Skeletal muscle cell (primary cell): ENCODE measurements at places on chromosomes 11 and 22.

- DNase-seq, result no peak
These were observed 251.2 kb downstream of the TENM4 start for GRCh38 chr11:79189601-79190000.

DNA sequence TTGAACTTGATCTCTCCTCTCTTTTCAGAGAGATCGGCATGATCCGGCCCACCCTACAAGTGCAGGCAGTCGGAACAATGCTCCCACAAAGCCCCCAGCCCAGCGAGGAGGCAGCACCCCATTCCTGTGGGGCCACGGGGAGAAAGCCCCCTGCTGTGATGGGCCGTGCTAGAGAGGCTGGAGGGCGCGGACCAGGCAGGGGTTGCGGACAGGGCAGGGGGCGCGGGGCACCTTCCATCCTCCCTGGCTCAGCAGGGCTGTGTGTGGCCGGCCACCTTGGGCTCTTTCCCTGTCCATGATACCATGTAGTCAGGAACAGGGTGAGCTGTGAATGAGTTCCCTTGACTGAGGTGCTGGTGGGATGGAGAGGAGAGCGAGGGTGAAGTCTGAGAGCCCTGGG is 379.8 kb downstream of the BRD1 start:
- DNase-seq, result no peak

DNA sequence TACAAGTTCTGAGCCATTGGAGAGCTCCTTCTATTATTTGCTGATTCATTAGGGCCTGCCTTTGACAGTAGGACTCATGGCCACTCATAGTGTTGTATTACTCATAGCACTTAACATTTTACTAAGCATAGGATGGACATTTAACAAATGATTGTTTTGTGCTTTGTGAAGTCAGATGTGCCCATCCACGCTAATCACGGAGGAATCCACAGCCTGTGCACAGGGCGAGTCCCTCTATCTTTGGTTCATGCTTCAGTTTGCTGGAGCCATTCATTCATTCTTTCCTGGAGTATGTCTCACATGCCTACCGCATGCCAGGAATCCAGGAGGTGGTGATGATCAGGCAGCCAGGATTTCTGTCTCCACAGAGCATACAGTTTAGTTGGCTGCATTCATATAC is 254.1 kb downstream of the NTM start:
- no peak for DNase-seq

DNA sequence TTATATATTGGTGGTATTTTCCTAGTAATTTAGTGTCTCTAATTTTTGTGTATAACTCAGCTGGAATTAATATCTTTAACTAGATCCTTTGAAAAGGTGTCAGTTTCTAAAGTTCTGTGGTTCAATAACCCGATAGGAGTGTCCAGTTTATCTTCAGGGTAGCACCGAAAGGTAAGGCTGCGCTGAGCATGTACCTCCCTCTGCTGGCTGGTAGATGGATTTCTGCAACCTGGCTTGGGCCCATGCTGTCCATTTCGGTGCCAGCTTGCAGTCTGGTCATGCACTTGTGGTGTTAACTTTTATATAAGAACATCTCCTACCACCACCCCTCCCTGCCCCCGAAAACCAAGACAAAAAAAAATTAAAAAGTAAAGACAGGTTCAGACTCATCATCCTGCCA is 24.7 kb downstream of the EXT2 start:
- no peak for DNase-seq

DNA sequence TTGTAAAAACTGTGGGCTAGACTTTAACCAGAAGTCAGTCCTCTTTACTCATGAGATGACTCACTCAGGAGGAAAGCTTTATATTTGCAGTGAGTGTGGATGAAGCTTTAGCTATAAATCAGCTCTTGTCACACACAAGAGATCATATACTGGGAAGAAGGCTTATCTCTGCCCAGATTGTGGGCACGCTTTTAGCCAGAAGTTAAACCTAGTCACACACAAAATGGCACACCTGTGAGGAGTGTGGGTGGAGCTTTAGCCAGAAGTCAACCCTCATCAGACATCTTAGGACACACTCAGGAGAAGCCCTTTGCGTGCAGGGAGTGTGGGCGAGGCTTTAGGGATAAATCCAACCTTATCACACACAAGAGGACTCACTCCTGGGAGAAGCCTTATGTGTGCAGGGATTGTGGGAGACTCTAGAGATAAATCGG is 706.9 kb upstream of the LUZP2 start:
- DNase-seq, result peak; percentile 52

GRCh38 chr11:120834686-120835210 is 189.2 kb upstream of the TBCEL start:
- DNase-seq, result no peak

DNA sequence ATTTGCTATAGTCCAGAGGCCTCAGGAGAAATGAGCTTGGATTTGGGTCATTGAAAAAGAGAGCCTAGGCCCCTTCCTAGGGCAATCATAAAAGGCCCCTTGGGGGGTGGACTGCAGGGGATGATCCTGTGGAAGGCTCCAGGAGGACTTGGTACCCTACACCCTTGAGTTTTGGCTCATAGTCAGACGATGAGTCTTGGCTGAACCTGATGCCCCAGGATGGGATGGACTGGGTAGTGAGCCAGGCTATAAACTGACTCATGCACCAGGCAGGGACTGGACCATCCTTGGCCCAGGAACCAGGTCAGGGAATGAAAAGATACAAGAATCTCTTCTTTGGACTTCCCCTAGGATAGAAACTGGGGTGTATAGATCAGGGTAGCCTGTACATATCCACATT is 54.2 kb downstream of the NAV2 start:
- DNase-seq, result no peak

DNA sequence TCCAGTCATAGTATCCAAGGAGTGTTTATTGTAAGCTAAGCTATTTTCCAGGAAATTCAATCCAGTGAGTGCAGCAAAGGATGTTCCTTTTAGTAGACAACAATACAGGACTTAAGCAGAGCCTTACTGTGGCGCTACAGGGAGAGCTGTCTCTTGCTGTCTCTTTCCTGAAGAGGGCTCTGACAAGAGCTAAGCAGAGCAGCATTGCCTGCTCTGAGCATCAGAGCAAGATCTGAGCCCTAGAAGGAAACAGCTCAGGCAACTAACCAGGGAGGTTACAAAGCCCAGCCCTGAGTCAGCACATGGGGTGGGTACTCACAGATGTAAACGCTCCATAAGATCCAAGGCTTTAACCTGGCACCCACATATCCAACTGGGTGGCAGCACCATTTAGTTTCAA is 8.0 kb downstream of the LAYN start:
- no peak for DNase-seq

DNA sequence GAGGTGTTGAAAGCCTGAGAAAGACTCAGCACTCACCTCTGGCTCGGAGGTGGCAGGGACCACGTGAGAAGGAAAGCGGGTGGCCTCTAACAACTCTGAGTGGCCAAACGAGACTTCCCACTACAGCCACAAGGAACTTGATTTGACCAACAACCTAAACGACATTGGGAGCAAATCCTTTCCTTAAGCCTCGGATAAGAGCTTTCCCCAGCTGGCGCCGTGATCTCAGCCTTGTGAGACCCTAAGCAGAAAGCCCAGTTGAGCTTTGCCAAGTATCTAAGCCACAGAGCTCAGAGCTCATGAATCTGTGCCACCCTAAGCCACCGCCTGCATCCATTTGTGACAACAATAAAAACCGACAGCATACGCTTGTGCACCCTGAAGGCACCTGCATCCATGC is 636.0 kb downstream of the TBC1D22A start:
- DNase-seq, result no peak

GRCh38 chr22:30864441-30865420 is 103.8 kb downstream of the MORC2 start:
- no peak for DNase-seq

GRCh38 chr11:117989351-117990102 is 3.3 kb downstream of the IL10RA start:
- no peak for DNase-seq

DNA sequence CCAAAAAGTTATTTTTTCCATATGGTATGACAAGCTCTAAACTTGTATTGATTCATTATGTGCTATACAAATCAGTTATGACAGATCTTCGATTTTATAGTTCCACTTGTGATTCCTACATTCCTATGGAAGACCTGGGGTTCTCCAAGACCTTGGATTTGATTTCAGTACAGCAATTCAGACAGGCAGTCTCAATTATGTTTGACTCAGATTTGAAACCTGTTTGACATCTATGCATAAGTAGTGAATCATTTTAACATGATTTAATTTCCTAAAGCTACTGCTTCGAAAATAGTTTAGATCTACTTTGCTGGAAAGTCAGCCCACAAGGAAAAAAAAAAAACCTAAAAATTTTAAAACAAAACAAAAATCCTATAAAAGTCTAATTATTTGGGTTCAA is 820.4 kb downstream of the LUZP2 start:
- no peak for DNase-seq

- no peak for DNase-seq
These were observed 34.5 kb upstream of the PARVG start for GRCh38 chr22:44146088-44146861.

- no peak for DNase-seq
These were observed 1.5 kb downstream of the LMF2 start for GRCh38 chr22:50505776-50506610.

DNA sequence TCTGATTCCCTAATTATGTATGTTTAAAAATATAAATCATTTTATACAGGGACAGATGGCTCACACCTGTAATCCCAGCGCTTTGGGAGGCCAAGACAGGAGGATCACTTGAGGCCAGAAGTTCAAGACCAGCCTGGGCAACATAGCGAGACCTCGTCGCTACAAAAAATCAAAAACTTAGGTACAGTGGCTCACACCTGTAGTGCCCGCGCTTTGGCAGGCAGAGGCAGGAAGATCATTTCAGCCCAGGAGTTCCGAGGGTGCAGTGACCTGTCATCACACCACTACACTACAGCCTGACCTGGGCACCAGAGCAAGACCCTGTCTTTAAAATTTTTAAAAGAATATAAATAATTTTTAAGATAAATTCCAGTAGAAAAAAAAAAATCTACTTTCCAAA is 11.5 kb downstream of the RRAS2 start:
- no peak for DNase-seq

DNA sequence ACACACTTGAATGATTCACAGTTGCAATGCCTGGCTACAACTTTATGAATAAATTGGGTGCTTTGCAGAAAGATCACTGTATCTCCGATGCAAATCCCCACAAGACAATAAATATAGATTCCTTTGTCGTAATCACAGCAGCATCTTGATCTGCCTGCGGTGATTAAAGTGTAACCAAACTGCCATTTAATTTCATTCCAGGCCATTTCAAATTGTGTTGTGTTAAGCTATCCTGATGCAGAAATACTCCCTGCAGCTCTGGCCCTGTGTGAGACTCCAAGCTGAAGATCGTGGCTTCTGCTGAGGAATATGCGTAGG is 40.8 kb upstream of the B3GAT1 start:
- no peak for DNase-seq

DNA sequence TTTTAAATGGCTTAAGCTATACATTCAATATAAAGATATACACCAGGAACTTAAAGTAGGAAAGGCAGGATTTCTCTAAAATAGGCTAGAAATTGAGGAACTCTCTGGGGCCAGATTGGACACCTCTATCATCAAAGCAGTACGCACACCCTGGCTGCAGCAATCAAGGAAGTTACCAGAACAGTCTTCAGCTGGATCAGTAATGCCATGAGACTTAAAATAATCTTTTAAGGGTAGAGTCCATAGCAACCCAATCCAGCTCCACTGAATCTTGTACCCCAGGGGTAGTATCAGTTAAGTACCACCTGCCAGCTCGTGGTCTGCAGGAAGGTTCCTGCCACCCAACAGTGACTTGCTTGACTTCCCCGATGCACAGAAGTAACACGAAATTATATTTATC is 3.0 kb downstream of the RDX start:
- no peak for DNase-seq

GRCh38 chr22:29716814-29717545 is 2.8 kb upstream of the CABP7 start:
- peak; percentile 33 for DNase-seq

- DNase-seq, result no peak
These were observed 133.9 kb downstream of the WNT7B start for GRCh38 chr22:45843031-45843430.

DNA sequence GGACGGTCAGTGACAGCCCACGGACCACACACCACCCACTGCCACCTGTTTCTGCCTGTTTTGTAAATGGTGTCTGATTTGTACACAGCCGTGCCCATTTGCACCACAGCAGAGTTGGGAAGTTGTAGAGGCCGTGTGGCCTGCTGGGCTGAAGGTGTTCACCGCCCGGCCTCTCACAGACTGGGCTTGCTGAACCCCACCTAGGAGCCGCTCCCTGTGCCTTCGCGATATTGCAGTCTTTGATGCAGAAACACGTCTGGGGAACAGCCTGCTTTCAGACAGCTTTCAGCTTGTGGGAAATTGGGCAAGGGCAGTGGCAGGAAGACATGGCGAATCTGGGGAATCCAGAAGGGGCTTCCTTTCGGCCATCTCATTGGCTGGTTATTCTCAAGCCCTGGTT is 9.8 kb upstream of the GRAMD4 start:
- no peak for DNase-seq

GRCh38 chr22:40310081-40310767 is 36.1 kb upstream of the ADSL start:
- peak; percentile 54 for DNase-seq

DNA sequence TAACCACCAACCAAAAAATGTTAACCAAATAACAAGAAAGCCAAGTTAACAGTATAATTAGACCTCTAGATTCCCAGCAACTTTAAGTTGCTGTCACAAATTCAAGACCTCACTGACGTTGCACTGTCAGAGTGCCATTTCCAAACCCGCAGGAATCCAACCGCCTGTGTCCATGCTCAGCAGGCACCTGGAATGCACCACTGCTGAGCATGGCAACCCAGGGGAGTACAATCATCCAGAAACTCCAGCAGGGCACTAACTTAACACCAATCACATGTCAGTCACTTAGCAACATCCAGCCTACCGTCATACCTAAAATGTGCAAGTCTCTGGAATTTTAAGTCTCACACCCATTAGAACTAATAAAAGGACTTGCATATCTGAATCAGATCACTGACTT is 48.8 kb downstream of the SMCO4 start:
- DNase-seq, result no peak

GRCh38 chr11:113189909-113190667 is 124.3 kb upstream of the TTC12 start:
- DNase-seq, result peak; percentile 81

GRCh38 chr11:70378506-70379134 is 19.7 kb upstream of the CTTN start:
- DNase-seq, result no peak

DNA sequence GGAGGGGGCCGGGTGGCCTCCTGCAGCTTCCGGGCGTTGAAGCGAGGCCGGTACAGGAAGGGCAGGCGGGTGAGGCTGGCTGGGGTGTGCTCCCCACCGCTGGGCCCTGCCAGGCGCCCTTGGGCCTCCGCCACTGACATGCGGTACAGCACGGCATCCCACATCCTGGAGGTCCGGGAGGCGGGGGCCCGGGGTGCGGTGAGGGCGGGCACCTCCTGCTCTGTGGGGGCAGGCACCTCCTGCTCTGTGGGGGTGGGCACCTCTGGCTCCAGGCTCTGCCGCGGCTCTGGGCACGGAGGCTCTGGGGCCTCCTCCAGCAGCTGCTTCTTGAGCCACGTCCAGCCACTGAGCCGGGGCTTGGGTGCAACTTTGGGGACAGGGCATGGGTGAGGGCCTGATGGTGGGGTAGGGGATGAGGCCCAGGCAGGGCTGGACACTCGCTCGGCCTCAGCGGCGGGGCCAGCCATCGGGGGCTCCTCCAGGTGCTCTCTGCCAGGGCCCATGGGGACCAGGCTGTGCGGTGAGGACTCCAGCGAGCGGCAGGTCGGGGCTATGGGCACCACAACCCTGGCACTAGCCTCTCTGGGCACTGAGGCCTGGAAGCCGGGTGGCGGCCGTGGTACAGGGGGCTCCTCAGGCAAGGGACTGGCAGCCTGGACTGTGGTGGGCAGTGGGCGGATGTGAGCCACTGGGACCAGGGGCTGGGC is 2.3 kb downstream of the PRR33 start:
- DNase-seq, result no peak

GRCh38 chr11:65726660-65727059 is 6.1 kb upstream of the RNASEH2C start:
- no peak for DNase-seq
